ENCODE measurements at places on chromosomes 13 and 19. TPM values are rescaled to one million over a fixed set of nuclear protein-coding genes. Genes with fewer than 3 reads are reported as not detected.

DNA sequence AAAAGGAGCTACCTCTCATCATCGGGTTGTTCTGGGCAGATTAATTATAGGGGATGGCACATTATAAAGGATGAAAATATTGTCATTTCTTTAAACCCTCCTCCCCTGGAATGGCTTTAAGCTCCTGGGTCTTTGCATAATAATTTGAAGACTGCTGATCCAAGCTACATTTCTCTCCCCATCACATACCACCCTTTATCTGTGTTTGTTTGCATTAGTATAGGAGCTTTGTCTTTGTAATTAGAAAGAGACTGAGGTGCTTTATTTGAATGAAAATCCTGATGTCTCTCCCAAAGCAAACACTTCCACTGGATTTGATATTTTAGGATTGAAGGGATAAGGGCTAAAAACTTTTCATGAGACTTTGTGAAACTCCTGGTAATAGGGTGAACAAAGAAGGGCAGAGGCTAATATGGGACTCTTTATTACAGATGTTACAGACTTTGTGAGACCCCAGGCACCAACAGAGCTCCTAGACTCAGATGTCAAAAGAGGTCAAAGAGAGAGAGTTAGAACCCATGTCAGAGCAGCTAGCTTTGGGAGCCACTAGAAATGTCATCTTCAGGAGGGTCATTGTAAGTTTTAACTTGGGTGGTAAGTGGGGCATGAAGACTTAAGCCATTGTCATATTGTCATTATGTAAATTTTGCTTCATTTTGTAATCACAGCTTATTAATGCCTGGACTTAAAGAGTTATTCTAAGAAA lies 75.3 kb upstream of the RXFP2 start:
- DNase-seq = no peak
- no peaks in the 10 kb centered on the region for H3K36me3 ChIP-seq
- no peak overlapping the region for H3K4me3 ChIP-seq
- no peak overlapping the region for H3K27ac ChIP-seq
- no peaks in the 10 kb centered on the region for H3K27me3 ChIP-seq

DNA sequence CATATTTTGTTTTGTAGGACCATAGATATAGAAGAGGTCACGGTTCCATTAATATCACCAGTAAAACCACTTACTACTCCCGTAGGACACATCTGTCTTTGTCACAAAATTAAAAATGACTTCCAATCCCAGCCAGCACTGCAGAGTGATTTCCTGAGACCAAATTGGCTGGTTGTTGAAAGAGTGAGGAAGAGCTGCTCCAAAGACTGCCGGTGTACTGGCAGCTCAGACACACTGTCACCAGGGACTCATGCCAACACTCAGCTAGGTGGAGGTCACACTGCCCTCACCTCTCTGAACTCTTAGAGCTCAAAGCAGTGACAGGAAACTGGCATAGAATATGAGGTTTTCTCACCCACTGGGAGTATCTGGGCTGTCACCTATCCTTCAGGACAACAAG lies 52.1 kb downstream of the FLT1 start:
- DNase-seq = no peak
- H3K4me1 ChIP-seq = no peaks in the 10 kb centered on the region
- H3K36me3 ChIP-seq = no peaks in the 10 kb centered on the region
- H3K27ac ChIP-seq = no peak overlapping the region
- H3K4me3 ChIP-seq = no peak overlapping the region

GRCh38 chr19:31354799-31355664 lies 5.8 kb upstream of the TSHZ3 start:
- H3K27ac ChIP-seq = no peak overlapping the region
- no peak overlapping the region for H3K4me3 ChIP-seq
- no peaks in the 10 kb centered on the region for H3K4me1 ChIP-seq
- peaks cover 25% of the 10 kb centered on the region for H3K27me3 ChIP-seq
- no peaks in the 10 kb centered on the region for H3K36me3 ChIP-seq
- no peak for DNase-seq

GRCh38 chr19:4234142-4234861 lies 5.0 kb downstream of the EBI3 start:
- DNase-seq = no peak
- peaks cover 13% of the 10 kb centered on the region for H3K27me3 ChIP-seq
- H3K27ac ChIP-seq = no peak overlapping the region
- H3K36me3 ChIP-seq = no peaks in the 10 kb centered on the region
- no peaks in the 10 kb centered on the region for H3K4me1 ChIP-seq

DNA sequence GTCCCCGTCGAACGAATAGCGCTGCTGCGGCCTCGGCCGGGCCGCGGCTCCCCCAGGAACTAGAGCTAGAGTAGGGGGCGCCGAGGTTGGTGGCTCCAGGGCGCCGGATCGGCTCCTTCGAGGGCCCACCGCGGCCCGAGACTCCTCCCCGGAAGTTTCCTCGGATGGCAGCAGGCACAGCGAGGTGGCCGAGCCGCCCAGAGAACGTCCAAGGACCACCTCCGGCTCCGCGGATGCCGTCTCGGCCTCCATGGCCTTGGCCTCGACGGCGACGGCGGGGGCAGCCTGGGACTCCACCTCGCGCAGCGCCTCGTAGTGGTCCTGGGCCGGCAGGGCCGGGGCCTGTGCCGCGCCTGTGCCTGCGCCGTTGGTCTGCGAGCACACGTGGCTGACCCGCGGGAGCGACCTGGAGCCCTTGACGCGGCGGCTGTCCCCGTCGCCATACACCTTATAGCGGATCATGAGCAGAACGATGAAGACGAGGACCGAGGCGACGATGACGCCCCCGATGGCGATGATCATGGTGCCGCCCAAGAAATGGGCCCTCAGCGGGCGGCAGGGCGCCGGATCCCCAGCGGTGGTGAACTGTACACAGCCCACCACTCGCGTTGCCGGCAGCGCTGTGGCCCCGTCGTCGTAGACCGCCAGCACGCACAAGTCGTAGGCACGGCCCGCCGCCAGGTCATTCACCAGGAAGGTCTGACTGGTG lies 11.8 kb downstream of the IFNL1 start:
- H3K27ac ChIP-seq = no peak overlapping the region
- H3K36me3 ChIP-seq = no peaks in the 10 kb centered on the region
- peaks cover 24% of the 10 kb centered on the region for H3K4me1 ChIP-seq
- no peak overlapping the region for H3K4me3 ChIP-seq

DNA sequence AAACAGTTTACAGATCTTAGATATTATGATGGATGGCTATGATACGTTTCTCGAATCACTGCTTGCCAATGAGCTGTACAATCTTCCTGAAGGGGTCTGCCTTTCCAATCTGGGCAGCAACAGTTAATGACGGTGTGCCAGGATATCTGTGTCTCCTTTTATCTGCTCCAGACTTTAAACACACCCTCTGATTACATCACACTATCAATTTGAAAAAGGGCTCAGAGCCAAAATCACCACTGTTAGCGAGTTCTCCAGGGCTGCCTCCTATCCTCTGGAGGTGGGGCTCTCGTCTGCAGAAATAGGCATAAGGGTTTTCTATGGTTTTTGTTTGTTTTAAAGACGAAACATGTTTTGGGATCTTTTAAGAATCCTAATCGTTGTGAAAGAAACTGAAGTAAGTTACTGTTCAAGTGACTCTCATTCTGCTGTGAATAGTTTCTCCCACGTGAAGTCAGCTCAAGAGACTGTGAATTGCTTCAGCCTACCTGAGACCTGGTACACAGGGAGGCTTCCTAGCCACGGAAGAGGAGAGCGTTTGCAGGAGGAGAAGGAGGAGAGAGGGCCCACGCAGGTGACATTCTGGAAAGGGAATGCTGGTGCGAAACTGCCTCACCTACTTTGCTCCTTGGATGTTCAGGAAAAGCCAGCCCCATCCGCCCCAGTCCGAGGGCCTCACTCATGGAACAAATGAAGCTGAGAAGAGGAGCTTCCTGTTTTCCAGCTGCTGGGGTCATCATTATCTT lies 15.2 kb upstream of the GJA3 start:
- H3K36me3 ChIP-seq = no peaks in the 10 kb centered on the region
- H3K4me3 ChIP-seq = no peak overlapping the region
- DNase-seq = no peak

GRCh38 chr13:20475927-20476691 lies 49.5 kb downstream of the CRYL1 start:
- peak overlapping the region; percentile 63 for H3K27ac ChIP-seq
- no peaks in the 10 kb centered on the region for H3K4me1 ChIP-seq
- no peak overlapping the region for H3K4me3 ChIP-seq
- peaks cover 16% of the 10 kb centered on the region for H3K36me3 ChIP-seq
- no peak for DNase-seq
- no peaks in the 10 kb centered on the region for H3K27me3 ChIP-seq

GRCh38 chr19:40246292-40247073 lies 20.0 kb upstream of the CCNP start:
- no peak overlapping the region for H3K4me3 ChIP-seq
- H3K27me3 ChIP-seq = no peaks in the 10 kb centered on the region
- H3K27ac ChIP-seq = no peak overlapping the region
- peaks cover 2% of the 10 kb centered on the region for H3K36me3 ChIP-seq

GRCh38 chr13:51125495-51126226 lies 14.6 kb upstream of the C13orf42 start:
- no peaks in the 10 kb centered on the region for H3K36me3 ChIP-seq
- H3K4me1 ChIP-seq = no peaks in the 10 kb centered on the region
- DNase-seq = peak; percentile 60
- H3K4me3 ChIP-seq = no peak overlapping the region
- H3K27me3 ChIP-seq = peaks cover 2% of the 10 kb centered on the region
- H3K27ac ChIP-seq = no peak overlapping the region

DNA sequence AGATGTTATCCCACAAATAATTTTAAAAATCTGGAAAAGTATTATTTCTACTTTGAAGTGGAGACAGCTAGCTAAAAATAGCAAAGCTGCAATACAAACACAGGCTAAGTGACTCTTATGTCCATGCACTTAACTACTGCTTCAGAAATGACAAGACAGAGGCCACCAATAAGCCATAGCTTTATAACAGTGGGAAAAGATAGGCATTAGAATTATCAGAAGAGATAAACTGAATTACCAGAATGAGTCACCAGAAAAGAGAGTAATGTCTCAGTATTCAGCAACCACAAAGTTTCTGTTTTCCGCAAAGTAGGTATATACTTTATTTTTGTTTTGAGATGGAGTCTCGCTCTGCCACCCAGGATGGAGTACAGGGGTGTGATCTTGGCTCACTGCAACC lies 17.1 kb downstream of the CLN5 start:
- H3K4me1 ChIP-seq = peaks cover 2% of the 10 kb centered on the region
- no peaks in the 10 kb centered on the region for H3K27me3 ChIP-seq
- no peak overlapping the region for H3K27ac ChIP-seq
- DNase-seq = peak; percentile 27
- H3K4me3 ChIP-seq = no peak overlapping the region

DNA sequence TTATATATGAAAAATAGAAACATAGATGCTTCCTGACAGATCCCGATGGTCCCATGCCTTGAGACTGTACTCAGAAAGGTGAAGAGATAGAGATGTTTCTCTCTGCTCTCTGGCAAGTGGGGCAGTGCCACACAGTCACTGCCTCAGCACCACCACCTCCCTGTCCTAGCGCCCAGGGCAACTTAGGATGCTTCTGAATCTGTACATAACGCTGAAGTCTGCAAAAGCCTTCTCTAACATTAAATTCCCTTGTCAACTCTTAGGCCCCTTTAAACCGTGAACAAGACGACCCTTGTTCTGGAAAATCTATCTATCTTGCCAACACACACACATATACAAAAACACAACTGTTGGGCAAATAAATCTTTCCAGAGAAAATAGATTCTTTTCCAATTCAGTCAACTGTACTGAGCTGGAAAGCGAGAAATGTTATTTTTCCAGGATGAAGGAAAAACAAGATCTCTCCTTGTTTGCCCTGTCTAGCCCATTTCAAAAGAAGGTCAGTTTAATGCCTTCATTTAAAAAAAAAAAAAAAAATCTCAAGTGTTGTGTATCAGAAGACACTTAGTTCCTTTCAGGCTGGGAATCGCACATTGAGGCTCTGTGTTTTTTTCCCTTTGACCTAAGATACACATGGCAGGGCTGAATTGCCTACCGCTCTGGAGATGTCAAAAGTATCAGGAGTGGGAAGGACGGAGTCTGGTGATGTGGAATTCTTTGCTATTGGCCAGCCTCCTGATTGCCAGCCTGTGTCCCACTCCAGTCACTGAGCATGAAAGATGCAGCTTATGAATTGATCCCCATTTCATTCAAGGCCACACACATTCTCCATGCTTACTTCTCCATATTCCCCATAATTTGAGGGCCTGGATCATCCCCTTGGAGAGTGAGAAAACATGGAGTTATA lies 241.4 kb downstream of the LACC1 start:
- DNase-seq = no peak
- H3K4me3 ChIP-seq = no peak overlapping the region
- no peak overlapping the region for H3K27ac ChIP-seq
- no peaks in the 10 kb centered on the region for H3K27me3 ChIP-seq

GRCh38 chr13:77387607-77388200 lies 60.8 kb upstream of the MYCBP2 start:
- no peaks in the 10 kb centered on the region for H3K27me3 ChIP-seq
- no peaks in the 10 kb centered on the region for H3K4me1 ChIP-seq
- H3K27ac ChIP-seq = no peak overlapping the region
- no peak overlapping the region for H3K4me3 ChIP-seq
- no peak for DNase-seq

GRCh38 chr19:55672418-55672817 lies 2.6 kb upstream of the EPN1 start:
- H3K27ac ChIP-seq = no peak overlapping the region
- H3K36me3 ChIP-seq = peaks cover 27% of the 10 kb centered on the region
- H3K27me3 ChIP-seq = no peaks in the 10 kb centered on the region
- no peak for DNase-seq
- no peak overlapping the region for H3K4me3 ChIP-seq

- no peak overlapping the region for H3K4me3 ChIP-seq
- H3K27me3 ChIP-seq = no peaks in the 10 kb centered on the region
- H3K27ac ChIP-seq = no peak overlapping the region
- H3K36me3 ChIP-seq = peaks cover 22% of the 10 kb centered on the region
- no peaks in the 10 kb centered on the region for H3K4me1 ChIP-seq
- DNase-seq = no peak
Measured at GRCh38 chr19:43910884-43911283, 24.2 kb downstream of the ZNF45 start.

- H3K4me1 ChIP-seq = no peaks in the 10 kb centered on the region
- H3K27me3 ChIP-seq = no peaks in the 10 kb centered on the region
- no peak overlapping the region for H3K4me3 ChIP-seq
- DNase-seq = no peak
- no peak overlapping the region for H3K27ac ChIP-seq
Measured at GRCh38 chr13:105441051-105441750, 1094.3 kb downstream of the EFNB2 start.

GRCh38 chr19:39937094-39937720 lies 2.8 kb upstream of the FCGBP start:
- peaks cover 6% of the 10 kb centered on the region for H3K4me1 ChIP-seq
- no peak overlapping the region for H3K27ac ChIP-seq
- peaks cover 2% of the 10 kb centered on the region for H3K27me3 ChIP-seq
- H3K36me3 ChIP-seq = peaks cover 3% of the 10 kb centered on the region
- H3K4me3 ChIP-seq = no peak overlapping the region

- peak; percentile 53 for DNase-seq
- H3K27ac ChIP-seq = peak overlapping the region; percentile 13
- peak overlapping the region; percentile 10 for H3K4me3 ChIP-seq
- H3K27me3 ChIP-seq = no peaks in the 10 kb centered on the region
- no peaks in the 10 kb centered on the region for H3K4me1 ChIP-seq
Measured at GRCh38 chr19:40348961-40349507, 539 bp downstream of the PLD3 start.

- no peak overlapping the region for H3K4me3 ChIP-seq
- no peaks in the 10 kb centered on the region for H3K36me3 ChIP-seq
- H3K4me1 ChIP-seq = no peaks in the 10 kb centered on the region
- no peak overlapping the region for H3K27ac ChIP-seq
Measured at GRCh38 chr13:76210262-76210661, 574.1 kb downstream of the LMO7 start.

GAPDHS gene
- not detected for polyA plus RNA-seq

CLDND2 gene
- 2.0 TPM for polyA plus RNA-seq

MEDAG gene
- polyA plus RNA-seq = 21.4 TPM

TMEM272 gene
- 0.54 TPM for polyA plus RNA-seq

KLK12 gene
- not detected for polyA plus RNA-seq

FPR2 gene
- polyA plus RNA-seq = 2.6 TPM

CACNG7 gene
- polyA plus RNA-seq = not detected

Data from small intestine (tissue), 16 donors.